ENCODE measurements at places on chromosomes 11 and 22.

DNA sequence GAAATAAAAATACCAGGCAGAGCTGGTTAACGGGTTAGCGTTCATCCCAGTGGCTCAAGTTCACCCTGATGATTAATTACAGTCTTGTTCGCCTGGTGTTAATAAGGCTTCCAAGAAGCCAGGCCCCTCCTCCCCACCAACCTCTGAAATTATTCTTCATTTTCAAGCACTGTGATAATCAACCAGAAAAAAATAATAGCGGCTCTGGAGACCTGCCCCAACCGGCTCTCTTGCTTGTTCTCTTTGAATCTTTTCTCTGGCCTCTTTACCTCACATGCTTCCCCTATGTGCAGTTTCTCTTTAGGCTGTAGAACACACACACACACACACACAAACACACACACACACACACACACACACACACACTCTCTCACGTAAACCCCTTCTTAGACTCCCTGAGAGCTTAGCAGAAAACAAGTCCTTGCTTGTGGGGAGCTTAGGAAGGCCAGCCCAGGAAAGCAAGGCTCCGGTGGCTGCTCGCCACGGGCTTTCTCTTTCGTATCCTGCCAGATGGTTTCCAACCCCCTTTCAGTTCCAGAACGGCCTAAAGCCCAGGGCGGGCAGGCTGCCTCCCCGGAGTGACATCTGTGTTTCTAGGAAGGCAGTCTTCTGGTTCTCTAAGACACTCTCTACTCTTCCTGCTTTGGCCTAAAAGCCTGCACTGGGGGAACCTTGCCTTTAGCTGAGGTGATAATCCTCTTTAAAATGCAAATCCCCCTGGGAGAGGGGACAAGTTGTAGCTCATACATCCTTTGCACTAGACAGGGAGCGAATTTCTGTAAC, 106.4 kb upstream of the SESN3 start:
- peak; percentile 38 for DNase-seq

DNA sequence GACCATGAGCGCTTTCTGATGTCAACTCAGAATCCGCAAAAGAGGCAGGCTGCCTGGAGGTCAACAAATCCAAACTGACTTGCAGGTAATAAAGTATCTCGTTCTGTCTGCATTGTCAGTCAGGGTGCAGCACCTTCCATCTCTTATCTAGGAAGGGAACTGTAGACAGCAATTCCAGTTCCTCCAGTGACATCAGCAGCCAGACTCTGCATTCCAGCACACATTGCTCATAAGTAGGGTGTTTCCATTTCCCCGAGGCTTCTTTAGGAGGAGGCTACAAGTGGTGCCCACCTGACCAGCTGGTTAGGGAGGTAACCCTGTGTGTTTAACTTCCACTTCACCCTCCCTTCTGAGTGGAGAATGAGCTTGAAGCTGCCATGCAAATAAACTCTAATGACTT, 53.3 kb downstream of the NTM start:
- DNase-seq, result no peak

DNA sequence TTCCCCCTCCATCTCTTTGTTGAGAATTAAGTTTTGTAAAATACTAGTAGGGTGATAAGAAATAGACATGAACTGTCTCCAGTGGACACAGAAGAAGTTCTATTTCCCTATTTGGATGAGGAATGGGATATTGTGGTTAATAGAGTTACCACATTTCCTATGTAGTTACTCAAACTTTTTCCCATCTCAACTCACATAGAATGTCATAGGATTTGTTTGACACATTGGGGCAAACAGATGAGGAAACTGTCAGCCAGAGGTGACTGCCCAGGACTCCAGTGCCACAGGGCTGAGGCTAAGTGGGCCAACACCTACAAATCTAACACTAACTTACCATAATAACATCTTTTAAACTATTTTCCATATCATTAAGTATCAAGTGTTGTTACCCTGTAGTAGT, 58.3 kb downstream of the CCDC83 start:
- no peak for DNase-seq

- no peak for DNase-seq
These were observed 45.1 kb upstream of the CBX7 start for GRCh38 chr22:39197578-39197977.

GRCh38 chr11:64000740-64001483, 14.7 kb downstream of the OTUB1 start:
- no peak for DNase-seq

- no peak for DNase-seq
These were observed 4.7 kb upstream of the ADSL start for GRCh38 chr22:40341604-40342003.

DNA sequence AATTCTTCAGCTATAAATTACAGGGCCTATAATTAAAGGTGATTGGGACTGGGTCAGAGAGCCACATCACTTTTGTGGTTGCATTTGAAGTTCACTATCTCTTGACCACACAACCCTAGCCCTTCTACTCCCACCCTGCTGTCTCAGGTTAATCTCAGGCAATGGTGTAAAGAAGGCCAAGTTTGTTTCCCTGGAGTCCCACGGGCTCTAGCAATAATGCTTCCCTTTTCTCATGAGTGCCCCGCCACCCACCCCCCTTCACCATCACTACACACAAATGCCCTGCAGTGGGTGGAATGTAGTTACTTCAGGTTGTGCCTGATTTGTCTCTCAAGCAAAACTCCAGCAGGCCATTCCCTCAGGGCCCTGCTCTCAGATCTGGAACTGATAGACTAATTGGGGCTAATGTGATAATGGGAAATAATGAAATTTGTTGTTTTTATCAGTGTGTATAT, 1.8 kb upstream of the EHF start:
- DNase-seq, result no peak

- no peak for DNase-seq
These were observed 14.6 kb downstream of the TRMU start for GRCh38 chr22:46350121-46350520.

GRCh38 chr22:38461414-38462081, 6.3 kb upstream of the KDELR3 start:
- peak; percentile 58 for DNase-seq

DNA sequence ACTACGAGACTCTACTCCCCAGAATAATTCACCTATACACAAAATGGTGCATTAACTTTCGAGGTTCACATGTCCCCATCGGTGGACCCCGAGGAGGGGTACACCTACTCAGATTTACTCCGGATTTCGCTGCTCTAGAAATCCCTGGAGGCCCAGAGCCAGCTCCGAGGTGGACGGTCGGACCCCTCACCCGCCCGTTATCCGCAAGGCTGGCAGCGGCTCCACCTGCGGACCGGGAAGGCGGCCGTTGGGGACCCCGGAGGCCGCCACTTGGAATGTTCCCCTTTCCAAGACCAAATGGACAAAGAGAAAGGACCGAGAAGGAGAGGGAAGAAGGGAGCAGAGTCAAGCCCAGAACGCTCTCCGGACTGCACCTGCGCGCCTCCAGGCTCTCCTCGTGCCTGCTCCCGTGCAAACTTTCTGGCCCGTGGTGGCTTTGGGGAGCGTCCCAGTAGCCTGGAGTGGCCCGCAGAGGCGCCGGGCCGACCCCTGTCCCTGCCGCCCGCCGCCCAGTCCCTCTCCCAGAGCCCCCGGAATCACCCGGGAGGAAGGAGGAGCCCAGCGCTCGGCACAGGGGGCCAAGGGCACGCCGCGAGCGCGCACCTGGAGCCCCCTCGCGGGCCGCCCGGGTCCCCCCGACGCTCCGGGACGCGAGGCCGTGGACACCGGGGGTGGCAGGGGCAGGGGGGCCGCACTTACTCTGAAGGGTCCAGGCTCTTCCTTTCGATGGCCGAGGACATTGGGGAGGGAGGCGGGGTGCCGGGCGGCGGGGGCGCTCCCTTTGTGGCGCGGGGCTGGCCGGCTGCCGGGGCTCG, 23.0 kb downstream of the LMO2 start:
- DNase-seq, result no peak

DNA sequence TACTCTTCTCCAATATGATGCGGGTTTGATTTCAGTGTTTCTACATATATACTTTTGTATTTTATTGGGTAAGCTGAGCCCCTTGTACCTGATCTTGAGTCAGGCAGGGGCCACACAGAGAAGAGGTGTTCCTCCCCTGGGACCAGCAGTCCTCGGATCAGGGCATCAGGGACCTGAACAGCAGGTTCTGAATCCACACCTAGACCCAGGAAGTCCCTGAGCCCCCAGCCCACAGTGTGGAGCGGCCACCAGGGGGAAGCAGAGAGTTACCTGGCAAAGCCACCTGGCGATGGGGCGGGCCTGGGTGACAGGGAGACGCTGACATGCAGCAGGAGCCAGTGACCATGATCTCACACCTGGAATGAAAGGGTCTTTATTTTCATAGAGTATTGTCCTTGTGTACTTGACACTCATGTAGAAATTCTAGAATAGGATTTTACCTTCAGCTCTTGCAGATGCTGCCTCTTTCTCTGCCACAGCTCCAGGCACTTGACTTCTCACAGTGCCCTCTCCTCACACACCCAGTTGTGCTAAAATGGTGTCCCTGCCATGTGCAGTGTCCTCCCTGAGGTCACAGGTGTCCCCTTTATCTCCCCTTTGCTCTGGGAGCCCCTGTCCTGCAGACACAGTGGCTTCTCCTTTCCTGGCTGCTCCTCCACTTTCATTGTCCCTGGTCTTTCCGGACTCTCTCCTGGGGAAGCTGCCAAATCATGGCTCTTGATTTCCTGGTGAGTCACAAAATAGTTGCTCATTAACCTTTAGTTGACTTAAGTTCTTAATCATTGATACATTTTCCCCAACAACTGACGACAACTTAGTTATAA, 48.5 kb downstream of the GGTLC2 start:
- peak; percentile 49 for DNase-seq

DNA sequence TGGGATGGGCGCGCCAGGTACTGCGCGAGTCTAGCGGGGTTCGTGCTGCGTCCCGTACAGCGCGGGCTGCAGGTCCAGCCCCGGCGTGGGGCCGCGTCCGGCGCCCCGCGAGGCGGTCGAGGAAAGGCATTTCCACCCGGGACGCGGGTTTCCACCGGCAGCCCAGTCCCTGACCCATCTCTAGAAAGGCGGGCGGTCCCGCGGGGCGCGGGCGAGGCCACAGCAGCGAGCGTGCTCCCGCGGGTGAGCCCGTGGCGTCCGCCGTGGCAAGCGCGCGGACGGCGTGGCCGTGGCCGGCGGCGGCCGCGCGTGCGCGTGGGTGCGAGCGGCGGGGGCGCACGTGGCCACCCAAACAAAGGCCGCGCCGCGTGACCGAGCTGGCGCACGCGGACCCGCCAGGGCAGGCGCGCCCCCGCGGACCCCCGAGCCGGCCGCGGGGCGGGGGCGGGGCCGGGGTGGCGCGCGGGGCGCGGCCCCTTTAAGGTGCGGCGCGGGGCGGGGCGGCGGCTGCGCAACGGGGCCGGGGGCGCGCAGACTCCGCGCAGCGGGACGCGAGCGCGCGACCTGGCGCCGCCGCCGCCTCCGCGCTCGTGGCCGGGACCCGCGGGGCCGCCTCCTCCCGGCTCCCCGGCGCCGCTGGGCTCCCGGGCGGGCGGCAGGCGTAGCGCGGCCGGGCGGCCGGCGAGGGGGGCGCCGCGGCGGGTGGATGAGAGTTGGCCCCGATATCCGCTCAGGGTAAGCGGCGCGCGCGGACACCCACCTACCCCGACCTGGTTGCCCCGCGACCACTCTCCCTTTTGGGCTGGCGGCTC, 39.3 kb upstream of the CELSR1 start:
- DNase-seq, result peak; percentile 25

- peak; percentile 77 for DNase-seq
These were observed 10.4 kb upstream of the SLCO2B1 start for GRCh38 chr11:75140269-75141138.

GRCh38 chr11:77044356-77044755, 10.2 kb downstream of the B3GNT6 start:
- DNase-seq, result no peak

DNA sequence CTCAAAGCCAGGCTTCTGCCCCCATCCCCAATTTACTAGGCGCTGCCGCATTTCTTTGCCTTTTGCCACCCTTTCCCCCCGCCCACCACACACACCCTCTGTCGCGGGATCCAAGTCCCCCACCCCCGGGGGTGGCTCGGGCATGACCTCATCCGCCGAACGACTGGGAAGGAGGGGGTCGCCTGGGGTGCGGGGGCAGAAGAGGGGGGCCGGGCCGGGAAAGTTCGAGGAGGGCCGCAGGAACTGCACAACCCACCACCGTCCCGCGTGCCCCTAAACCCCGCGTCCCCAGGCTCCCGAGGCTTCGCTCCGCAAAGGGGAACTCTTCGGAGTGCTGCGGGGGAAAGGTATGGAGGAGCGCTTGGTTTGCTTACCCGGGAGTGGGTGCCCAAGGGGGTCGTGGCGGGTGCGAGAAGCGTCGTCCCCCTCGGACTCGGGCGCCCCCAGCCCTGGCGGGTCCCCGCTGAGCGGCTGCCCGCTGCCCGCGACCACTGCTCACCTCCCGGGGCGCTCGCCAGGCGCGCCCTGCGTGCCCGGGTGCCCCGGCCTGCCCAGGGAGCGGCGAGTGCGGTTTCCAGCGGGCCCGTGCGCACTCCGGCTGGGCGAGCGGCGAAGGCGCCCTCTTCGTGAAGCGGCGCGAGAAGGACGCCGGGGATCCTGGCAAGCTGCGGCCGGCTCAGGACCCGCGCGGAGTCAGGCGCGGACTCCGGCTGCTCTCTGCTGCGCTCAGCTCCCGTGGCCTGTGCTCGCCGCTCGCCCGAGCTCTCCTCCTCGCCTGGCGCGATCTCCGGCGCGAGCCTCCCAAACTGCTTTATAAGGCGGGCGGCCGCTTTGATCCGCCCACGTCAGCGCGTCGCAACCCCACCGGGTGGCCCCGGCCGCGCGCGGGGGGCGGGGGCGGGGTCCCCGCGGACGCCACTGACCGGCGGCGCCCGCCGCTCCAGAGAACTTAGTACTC, 4.0 kb upstream of the WNT11 start:
- no peak for DNase-seq

DNA sequence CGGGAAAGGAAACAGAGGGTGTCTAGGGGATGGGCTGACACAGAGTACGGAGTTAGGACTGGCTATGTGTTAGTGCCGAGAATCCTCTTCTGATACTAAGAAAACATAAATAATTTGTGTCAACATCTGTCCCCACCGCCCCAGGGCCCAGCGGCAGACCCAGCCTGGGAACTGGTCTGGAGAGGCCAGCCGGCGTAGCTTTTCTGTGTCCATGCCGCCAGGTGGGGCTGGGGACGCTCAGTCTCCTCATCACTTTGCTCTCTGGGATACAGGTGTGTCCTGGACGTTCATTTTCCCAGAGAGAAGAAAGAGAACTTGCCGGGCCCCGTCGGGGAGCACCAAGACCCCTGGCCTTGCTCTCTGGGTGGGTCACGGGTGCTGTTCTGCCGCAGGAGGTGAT, 54.7 kb downstream of the WNT7B start:
- DNase-seq, result no peak

- DNase-seq, result no peak
These were observed 15.8 kb downstream of the THAP12 start for GRCh38 chr11:76365038-76365679.

DNA sequence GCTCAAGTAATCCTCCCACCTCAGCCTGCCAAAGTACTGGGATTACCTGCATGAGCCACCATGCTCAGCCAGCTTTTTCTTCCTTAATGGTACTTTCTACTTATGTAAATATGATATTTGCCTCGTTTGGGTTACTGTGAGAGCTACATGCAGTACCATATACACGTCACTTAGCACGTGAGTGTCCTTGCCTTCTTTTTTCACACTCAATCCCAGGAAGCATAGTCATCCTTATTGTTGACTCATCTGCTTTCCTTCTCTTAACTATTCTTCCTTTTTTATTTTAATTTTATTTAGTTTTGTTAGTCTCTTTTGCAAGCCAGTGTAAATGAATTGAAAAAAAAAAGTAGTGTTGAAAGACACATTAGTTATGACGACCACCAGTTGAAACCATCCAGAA, 205.9 kb downstream of the HIPK3 start:
- no peak for DNase-seq

- DNase-seq, result no peak
These were observed 82.1 kb downstream of the PPP6R3 start for GRCh38 chr11:68542617-68543016.
